ENCODE measurements at places on chromosomes 16 and 17. TPM values are rescaled to one million over a fixed set of nuclear protein-coding genes. Genes with fewer than 3 reads are reported as not detected.

Gene CA10
- not detected for total RNA-seq

Gene ACSM2A
- total RNA-seq: not detected

Gene SLC16A13
- 33.4 TPM for total RNA-seq

Gene MSLN
- total RNA-seq: 59.9 TPM

Gene HP
- total RNA-seq: not detected

Gene NLRC3
- not detected for total RNA-seq

Gene ODAD4
- 4.0 TPM for total RNA-seq

Gene NME1
- 115 TPM for total RNA-seq

Gene CES5A
- total RNA-seq: not detected

Gene ANKRD40CL
- not detected for total RNA-seq

Gene PRSS22
- total RNA-seq: 98.2 TPM

Gene MARVELD3
- 28.5 TPM for total RNA-seq

Gene PGAP6
- total RNA-seq: 41.4 TPM

Gene KRT10
- 49.4 TPM for total RNA-seq

Gene METTL9
- 136 TPM for total RNA-seq

Gene KRT25
- total RNA-seq: not detected

Gene DHRS7C
- not detected for total RNA-seq

Gene CTRB2
- not detected for total RNA-seq

Gene FBXO39
- total RNA-seq: not detected

Gene C17orf78
- not detected for total RNA-seq

Gene PRR29
- 2.4 TPM for total RNA-seq

Gene XPO6
- 154 TPM for total RNA-seq

Gene HCRT
- not detected for total RNA-seq

Gene MYH13
- not detected for total RNA-seq

Gene SRP68
- 69.7 TPM for total RNA-seq

Gene APOBR
- total RNA-seq: 2.4 TPM

Gene PRR35
- not detected for total RNA-seq

Gene CDRT15
- not detected for total RNA-seq

Gene CX3CL1
- not detected for total RNA-seq

Gene SLC38A7
- total RNA-seq: 17.2 TPM

Gene GPT2
- 52.8 TPM for total RNA-seq

Gene RSKR
- 25.8 TPM for total RNA-seq

Gene CRYBA1
- total RNA-seq: not detected

Gene SLFN12
- 9.7 TPM for total RNA-seq

Gene TNFRSF17
- not detected for total RNA-seq

Gene SEPTIN12
- not detected for total RNA-seq

Gene CETP
- not detected for total RNA-seq

Gene DHODH
- total RNA-seq: 10.6 TPM

Gene OTOP2
- not detected for total RNA-seq

Gene EVPL
- 77.8 TPM for total RNA-seq

Gene KRTAP4-5
- not detected for total RNA-seq

Gene SPATA22
- not detected for total RNA-seq

Gene TMEM100
- total RNA-seq: not detected

Gene PSMD12
- total RNA-seq: 80.5 TPM

Gene RAB11FIP4
- 22.9 TPM for total RNA-seq

Gene CCL11
- not detected for total RNA-seq

Gene SMIM22
- 134 TPM for total RNA-seq

Gene E4F1
- total RNA-seq: 41.1 TPM
